ENCODE measurements at places on chromosomes 6 and 20.

DNA sequence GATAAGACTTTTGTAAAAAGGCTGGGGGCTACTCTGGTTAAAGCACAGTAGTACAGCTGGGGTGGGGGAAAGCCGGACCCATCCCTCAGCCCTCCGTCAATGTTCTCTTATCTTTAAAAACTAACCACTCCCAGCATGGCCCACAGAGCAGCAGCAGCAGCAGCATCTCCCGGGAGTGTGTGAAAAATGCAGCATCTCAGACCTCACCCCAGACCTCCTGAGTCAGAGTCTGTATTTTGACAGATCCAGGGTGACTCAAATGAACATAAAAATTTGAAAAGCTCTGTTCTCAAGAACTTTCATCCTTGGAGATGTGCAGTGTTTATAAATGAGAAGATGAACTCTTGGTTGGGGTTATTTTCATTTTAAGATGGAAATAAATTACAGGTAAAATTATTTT is 277.7 kb upstream of the ECI2 start:
- DNase-seq = no peak

DNA sequence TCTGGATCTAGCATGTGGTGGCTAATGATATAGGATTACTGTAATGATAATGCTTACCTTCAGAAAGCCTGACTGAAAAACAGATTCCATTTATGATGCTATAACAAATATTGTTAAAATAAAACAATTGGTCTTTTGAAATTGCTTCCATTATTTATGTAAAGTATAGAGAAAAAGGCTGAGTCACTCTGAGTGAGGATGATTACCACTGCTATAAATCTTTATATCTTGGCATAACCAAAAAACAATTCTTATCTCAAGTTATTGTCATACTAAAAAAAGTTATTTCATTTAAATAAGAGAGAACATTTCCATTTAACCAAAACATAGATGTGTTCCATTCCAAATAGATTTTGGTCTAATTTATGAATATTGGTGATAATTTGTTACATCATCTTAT is 53.0 kb upstream of the DST start:
- DNase-seq = no peak

- no peak for DNase-seq
Observed at GRCh38 chr20:62795023-62795761, 1.1 kb upstream of the MRGBP start.

GRCh38 chr6:140921366-140922226 is 1211.1 kb upstream of the GJE1 start:
- DNase-seq = no peak

GRCh38 chr6:2037237-2037926 is 208.0 kb downstream of the GMDS start:
- no peak for DNase-seq

- DNase-seq = no peak
Observed at GRCh38 chr6:46736906-46737305, 1.7 kb upstream of the PLA2G7 start.

GRCh38 chr20:47663354-47664067 is 121.8 kb downstream of the SULF2 start:
- DNase-seq = no peak

GRCh38 chr6:138339024-138339423 is 38.7 kb upstream of the SMIM28 start:
- DNase-seq = no peak

DNA sequence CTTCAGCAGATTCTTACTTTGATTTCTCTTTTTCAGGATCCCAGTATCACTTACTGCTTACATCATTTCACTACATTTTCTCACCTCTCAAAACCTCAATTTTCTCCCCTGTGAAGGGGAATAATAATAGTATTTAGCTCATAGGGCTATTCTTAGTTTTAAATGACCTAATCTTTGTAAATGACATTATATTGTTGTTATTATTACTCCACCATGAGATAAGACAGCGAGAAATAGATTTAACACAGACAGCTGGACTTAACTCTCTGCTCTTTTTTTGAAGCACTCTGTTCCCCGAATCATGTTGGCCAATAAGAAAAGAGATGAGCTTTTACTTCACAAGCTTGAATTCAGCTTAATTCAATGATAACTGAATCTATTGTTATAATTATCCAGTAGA is 108.5 kb upstream of the QKI start:
- DNase-seq = no peak

DNA sequence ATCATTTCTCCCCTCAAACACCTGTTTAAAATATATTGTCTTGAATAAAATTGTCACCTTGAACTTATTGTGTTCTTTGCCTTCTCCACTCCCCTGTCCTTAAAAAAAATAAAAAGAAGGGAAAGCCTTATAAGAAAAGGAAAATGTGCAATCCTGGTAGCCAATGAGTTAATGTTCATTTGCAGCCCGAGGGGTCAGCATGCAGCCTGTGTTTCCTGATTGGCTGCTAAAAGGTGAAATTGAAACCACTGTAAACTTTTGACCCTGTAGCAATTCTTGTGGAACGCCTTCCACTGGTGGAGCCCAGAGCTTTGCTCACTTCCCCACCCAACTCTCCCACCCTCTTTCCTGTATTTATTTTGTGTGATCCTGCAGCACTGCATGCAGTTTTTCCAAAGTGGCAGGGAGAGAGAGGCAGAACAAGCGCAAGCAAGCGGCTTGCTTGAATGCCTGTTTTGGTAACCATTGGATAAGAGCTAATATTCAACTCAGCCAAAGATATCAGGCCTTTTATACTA is 74.9 kb downstream of the NCOA3 start:
- DNase-seq = no peak

DNA sequence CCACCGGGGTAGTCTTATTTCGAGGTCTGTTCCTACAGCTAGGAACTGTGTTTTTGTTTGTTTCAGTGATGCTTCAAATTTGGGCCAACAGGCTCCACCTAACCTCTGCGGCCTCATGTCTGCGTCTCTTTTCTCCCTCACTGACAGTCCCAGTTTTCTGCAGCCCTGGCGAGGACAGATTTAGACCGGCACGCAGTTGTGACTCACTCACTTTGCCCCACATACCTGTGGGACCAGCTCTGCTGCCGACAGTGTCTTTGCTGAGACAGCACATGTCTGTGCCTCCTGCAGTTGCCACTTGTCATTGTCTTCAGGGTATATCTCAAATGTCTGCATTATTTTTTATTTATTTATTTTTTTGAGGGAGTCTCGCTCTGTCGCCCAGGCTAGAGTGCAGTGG is 29.2 kb downstream of the OSBPL2 start:
- no peak for DNase-seq

GRCh38 chr6:47246551-47246950 is 63.2 kb downstream of the TNFRSF21 start:
- DNase-seq = no peak

DNA sequence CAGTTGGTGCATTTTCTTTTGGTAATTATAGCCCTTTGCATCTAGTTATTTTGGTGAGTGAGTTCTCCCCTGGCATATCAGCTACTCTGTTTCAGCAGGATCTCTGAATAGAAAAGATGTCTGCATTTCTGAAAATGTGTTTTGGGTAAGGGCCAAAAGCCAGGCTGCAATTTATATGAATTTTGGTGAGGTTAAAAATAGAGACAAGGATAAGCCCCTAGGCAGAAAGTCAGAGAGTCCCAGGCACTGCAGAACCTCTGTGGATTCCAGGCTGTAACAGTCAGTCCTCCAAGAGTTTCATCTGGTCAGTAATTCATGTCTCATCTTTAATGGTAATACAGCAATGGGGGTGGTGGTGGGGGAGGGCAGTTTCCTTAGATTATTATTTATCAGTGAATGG is 53.0 kb downstream of the HDGFL1 start:
- no peak for DNase-seq

- DNase-seq = no peak
Observed at GRCh38 chr6:143564484-143565017, 53.0 kb upstream of the FUCA2 start.

DNA sequence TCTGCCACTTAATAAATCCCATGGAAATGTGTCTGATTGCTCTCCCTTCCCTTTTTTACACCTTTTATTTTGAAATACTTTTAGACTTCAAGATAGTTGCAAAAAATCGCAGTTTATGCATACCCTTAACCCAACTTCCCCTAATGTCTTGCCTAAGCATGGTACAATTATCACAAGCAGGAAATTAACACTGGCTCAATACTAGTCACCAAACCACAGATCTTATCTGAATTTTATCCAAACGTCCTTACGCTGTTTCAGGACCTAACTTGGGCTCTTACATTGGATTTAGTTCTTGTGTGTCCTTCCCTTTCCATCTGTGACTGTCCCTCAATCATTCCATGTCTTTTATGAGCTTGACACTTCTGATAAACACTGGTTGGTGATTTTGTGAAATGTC is 146.3 kb downstream of the ZNF217 start:
- no peak for DNase-seq

GRCh38 chr6:167221400-167222201 is 63.8 kb upstream of the GPR31 start:
- no peak for DNase-seq

DNA sequence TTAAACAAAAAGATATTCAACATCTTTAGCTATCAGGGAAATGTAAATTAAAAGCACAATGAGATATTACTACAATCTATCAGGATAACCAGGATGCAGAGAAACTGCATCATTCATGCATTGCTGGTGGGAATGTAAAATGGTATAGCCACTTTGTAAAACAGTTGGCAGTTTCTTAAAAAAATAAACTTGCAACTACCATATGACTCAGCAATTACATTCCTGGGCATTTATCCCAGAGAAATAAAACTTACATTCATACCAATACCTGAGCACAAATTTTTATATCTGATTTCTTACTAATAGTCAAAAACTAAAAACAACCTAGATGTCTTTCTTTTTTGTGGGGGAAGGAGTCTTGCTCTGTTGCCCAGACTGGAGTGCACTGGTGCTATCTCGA is 190.3 kb upstream of the TAB2 start:
- DNase-seq = no peak

GRCh38 chr6:153032255-153032882 is 29.9 kb upstream of the MTRF1L start:
- no peak for DNase-seq

GRCh38 chr6:15400572-15401004 is 154.7 kb downstream of the JARID2 start:
- DNase-seq = no peak

- DNase-seq = no peak
Observed at GRCh38 chr6:15200087-15200486, 45.8 kb upstream of the JARID2 start.

DNA sequence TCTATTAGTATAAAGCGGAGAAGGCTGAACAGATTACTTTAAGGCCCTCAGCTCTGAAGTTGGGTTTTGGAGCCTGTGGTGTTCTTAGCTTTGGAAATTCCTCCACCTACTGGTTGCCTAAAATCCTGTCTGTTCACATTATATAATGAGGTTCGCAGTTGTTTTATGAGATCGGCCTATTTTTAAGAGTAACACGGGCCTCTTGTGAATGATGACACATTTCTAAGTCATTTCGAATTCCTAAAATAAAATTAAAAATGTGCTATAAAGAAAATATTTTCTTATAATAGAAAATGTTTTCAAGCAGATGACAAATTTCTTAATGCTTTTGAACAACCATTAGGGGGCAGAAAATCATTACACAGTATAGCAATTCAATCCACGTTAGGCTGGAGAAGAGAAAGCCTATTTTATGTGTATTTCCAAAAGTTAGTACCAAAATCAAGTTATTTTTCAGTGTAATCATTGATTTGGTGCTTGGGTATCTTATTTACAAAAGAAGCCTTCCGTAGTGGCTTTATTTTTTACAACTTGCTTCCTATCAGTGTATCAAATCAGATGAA is 15.8 kb upstream of the FAM8A1 start:
- DNase-seq = no peak

GRCh38 chr20:61253264-61253639 is 1.2 kb downstream of the CDH4 start:
- no peak for DNase-seq

DNA sequence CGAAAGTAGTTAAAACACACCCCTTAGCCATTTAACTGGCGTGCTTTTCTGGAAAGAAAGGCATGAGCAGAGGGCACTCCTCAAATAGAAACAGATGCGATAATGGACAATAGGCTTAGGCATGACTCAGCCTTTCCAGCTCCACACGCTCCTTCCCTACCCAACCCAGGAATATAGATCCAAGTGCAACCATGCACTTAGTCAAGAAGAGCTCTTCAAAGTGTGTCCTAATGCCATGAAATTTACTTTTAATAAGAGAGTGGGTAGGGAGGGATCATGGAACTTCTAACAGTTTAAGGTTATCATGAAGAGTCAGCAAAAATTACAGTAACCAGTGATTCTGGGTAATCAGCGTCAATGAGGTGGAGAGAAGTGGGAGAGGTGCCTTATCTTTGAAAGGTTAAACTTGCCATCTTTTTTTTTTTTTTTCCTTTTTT is 2.4 kb upstream of the EFHC1 start:
- no peak for DNase-seq

DNA sequence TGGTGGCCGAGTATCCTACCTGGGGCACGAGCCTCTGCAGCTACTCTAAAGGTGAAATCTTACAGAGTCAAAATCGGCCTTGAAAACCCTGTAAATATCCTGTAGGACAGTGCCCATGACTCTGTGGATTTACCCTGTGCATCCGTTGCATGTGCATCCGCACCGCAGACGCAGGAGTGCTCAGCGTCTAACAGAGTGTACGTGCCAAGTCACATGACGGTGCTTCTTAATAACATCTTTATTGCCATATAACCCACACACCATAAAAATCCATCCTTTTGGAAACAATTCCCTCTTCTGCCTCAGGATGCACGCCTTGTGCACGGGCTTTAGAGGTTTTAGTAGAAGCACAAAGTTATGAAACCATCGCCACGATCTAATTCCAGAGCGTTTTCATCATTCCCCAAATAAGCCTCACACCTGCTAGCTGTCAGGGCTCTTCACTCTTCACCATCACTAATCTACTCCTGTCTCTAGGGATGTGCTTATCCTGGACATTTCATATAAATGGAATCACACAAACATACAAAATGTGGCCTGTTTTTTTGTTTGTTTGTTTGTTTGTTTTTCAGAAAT is 384.5 kb upstream of the SULF2 start:
- DNase-seq = no peak

GRCh38 chr20:62845416-62846160 is 16.0 kb downstream of the TCFL5 start:
- DNase-seq = no peak

GRCh38 chr6:151434369-151434768 is 17.6 kb downstream of the RMND1 start:
- DNase-seq = no peak
